ENCODE measurements at places on chromosomes 11 and 22.

DNA sequence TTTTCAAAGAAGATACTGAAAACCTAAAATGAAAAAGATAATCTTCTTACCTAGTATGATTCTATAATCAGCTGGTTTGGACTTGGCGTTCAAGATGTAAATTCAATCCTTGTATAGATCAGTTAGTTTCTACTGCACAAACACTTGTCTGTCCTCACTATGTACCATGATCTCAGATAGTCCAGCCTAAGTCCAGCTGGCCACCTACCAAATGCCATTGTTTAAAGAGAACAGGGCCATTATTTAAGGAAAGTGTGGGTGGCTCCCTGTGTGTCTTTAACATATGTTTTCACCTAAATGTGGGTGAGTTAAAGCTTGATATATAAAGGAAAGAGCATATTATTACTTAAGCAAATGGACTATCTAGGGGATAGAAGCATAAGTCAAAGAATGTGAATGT, 38.6 kb downstream of the BLID start:
- no peak for DNase-seq

GRCh38 chr11:64245401-64245796, 1.3 kb downstream of the PPP1R14B start:
- DNase-seq: no peak

DNA sequence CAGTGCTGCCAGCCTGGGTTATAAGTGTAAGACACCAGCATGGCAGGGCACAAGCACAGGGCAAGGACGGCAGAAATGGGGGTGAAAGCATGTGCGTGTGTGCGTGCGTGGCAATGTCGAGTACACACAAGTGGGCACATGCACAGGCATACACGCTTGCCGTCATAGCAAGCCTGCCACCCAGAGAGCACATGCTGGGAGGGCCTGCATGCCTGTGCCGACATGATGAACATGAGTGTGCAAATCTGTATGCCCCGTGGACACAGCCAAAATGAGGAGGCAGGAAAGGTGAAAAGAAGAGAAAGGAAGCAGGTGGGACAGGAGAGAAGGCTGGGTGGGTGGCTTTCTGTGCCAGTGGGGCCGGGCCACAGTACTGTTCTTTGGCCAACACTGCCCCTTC, 62.9 kb downstream of the NECTIN1 start:
- DNase-seq: no peak

DNA sequence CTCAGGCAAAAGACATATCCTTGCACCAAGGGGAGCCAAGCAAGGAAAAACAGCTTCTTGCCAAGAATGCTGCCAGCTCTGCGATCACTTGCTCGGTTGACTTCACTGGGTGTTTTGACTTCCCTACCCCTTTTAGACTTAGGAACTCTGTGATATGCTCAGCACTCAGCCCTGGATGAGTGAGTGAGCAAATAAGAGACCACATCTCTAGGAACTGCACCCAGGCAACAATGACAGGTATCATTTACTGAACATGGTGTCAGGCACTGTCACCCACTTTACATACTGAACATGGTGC, 3.7 kb upstream of the IRAG1 start:
- DNase-seq: no peak

DNA sequence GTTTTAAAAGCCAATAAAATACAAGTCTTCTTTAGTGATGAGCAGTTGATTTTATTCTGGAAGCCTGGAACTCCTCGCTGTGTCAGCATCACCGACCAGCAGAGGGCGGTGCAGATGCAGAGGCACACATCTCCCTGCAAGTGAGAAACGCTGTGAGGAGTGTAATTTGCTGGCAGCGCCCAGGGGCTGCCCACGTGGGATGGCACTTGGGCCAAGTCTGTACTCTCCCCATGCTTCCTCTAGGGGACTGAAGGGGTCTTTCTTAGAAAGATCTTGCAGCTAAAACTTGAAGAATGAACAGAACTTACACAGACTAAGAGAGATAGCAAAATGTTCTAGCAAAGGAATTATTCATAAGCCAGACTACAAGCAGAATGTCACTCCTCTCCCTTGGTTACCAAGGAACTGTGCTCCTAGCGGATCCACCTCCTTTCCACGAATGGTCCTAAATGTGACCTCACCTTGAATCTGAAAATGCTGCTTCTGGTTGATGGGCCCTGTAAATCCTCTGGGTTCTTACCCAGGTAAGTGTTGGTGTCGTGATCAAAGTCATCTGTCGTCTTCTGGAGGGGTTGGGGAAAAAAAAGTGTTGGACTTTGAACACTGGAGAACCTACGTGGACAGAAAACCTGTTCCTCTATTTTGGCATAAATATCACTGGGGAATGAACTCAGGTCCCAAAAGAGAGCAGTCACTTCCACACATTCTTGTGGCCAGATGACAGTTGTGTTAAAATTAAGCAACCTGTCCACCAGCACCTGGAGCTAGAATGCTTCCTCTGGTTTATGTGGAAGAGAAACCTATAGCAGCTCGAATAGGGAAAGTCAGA, 31.8 kb downstream of the CNTF start:
- DNase-seq: peak; percentile 78

DNA sequence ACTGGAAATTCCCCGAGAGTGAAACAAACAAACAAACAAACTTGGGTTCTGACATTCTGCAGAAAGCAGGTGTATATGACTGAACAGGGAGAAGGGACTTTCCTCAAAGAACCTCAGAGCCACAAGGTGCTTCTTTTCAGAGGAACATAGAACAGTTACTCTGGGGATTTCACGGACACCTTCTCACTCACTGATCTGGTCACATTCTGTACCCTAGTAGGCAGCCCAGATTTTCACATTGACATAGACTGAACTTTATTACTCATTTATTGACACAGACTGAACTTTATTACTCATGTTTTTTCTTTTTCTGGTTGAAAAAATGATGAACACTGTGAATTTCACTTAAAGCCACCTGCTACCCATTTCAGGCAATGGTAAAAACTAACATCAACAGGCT, 263.0 kb downstream of the OPCML start:
- DNase-seq: no peak
